ENCODE measurements at places on chromosomes 3 and 15.
A peak's percentile ranks its signal among the peaks of the same experiment; 100 is the strongest.

- DNase-seq, result no peak
Observed at GRCh38 chr15:101126618-101127505, 125.0 kb downstream of the CHSY1 start.

- DNase-seq, result no peak
Observed at GRCh38 chr3:190716211-190716610, 146.3 kb downstream of the GMNC start.

- no peak for DNase-seq
Observed at GRCh38 chr3:71583566-71584393, at the start of gene FOXP1. Gene FOXP1, minus strand, starts transcription at chr3:71583728. Its CDS starts 385,347 bp downstream, at chr3:71198381.

- DNase-seq, result no peak
Observed at GRCh38 chr3:64456674-64457073, 231.1 kb downstream of the ADAMTS9 start.

GRCh38 chr15:90886291-90886614, 1.9 kb downstream of the FES start:
- DNase-seq, result no peak

DNA sequence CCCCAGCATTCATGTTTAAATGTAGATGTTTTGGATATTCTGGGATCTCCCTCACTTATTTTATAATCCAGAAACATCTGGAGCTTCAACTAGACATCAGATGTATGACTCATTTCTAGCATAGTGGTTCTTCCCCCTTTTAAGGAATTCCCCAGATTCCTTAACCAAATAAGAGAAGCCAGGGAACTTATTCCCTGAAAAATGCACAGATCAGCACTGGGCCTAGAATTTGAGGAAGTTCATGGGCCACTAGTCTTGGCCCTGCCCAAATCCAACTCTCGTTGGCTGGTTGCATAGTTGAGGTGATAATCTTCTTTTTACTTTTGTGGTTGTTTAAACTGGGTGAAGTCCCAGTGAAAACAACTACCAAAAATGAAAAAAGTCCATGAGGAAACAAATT, 20.4 kb downstream of the RARRES1 start:
- DNase-seq, result no peak

DNA sequence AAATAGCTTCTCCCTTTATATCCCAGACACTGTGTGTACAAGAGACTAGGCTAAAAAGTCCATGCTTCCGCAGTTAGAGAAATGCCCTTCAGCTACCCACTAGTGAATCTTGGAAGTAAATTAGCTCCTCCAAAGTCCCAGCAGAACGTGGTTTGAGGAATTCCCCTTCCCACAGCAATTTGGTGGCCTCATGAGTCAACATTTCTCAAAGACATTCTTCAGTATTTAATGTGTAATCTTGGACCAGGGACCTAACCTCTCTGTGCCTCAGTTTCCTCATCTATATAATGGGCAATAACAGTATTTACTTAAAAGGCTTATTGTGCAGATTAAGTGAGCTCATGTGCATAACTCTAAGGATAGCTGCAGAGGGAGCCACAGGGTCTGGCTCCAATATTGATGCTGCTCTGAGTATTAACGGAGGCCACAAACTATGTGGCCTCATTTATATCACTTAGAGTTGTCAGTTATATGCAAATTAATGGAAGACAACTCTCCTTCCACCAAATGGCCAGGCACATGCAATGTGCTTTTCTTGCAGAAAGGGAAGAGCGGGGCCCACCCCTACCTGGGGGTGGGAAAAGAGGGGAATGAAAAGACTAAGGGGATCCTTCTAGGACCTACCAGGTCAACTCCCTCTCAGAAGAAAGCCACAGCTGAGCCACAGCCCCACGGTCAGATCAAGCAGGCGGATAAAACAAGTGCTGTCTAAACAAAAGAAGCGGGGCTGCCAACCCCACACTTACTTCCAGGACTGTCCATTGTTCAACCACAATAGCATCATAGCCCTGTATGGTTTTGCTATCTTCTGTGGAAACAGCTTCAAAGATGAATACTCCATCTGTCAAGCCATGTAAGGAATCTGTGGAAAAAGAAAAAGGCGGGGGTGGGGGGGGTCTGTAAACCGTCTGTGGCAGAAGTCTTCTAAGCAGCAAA, 92.4 kb downstream of the OXNAD1 start:
- no peak for DNase-seq

DNA sequence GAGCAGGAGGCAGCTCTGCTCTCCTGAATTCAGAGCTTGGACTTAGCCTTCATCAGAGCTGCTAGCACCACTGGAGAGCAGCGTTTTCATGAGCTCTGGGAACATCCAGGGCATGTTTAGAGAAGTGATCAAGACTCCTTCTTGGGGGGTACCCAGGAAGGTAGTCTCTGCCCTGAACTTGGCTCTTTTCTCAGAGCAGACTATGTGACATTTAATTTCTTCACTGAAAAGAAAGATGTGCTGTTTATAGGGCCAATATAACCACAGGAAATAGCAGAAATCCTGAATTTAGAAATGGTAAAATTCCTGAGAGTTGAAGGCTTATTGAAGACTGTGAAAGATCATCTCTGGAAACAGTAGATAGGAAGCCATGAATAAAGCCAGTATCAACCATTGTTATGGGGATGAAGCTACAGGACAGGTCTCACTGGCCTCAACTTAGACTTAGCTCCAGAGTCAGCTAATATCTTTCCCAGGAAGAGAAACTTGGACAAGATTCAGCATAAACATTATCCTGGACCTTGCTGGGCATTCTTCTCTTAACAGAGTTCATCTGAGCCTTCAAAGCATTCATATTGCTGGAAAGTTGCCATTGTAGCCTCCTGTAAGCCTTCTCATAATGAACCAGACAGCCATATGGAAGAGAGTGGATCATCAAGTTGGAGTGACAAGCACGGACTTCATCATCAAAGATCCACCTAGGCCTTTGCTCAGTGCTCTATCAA, 386.6 kb upstream of the THBS1 start:
- DNase-seq, result no peak

GRCh38 chr3:171566803-171567422, 106.7 kb upstream of the TNIK start:
- peak; percentile 29 for DNase-seq

DNA sequence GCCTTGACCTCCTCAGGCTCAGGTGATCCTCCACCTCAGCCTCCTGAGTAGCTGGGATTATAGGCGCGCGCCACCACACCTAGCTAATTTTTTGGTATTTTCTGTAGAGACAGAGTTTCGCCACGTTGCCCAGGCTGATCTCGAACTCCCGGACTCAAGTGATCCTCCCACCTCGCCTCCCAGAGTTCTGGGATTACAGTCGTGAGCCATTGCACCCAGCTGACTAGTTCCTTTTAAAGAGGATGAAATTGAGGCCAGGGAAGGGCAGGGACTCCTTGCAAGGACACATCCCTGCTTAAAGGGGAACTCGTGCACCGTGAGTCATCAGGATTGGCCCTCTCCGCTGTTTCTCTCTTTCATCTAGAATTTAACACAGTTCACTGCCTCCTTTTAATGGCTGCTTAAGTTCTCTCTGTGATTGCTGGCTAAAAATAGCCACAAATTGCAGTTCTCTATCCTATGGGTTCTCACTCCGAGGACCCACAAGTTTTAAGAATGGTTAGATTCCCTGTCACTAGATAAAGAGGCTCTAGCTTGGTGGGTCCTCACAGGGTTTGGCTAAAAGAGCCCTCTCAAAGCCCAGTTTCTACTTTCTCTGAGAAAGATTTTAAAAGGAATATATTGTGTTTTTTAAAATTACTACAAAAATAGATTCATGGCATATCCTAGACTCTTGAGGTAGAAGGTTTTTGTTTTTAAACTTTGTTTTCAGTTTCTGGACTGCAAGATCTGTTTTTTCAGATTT, 1.4 kb downstream of the CRTAP start:
- DNase-seq, result no peak

GRCh38 chr3:14430706-14431451, 28.5 kb downstream of the SLC6A6 start:
- no peak for DNase-seq

DNA sequence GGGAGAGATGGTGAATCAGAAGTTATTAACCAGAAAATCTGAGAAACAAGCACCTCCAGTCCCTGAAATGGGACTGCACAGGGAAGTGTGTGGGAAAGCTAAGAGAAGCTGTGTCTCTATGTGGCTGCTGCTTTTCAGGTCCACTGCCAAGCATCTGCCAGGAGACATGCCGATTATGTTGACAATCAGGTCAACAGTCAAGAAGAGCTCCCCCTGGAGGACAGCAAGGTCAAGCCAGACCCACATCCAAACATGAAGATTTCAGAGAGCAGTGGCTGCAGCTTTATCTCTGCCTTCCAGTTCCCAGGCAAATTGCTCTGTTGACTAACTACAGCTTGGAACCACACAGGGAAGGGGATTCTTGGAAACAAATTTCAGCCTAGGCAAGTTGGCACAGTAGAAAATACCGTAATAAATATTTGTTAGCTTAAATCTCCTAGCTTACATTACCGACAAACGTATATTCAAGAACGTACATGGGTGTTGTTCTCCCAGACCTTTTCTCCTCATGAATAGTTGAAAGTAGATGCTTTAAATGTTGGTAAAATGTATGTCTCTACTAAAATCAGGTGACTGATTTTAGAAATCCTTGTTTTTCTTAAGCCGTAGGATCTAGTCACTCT, 394.5 kb upstream of the RARB start:
- no peak for DNase-seq

DNA sequence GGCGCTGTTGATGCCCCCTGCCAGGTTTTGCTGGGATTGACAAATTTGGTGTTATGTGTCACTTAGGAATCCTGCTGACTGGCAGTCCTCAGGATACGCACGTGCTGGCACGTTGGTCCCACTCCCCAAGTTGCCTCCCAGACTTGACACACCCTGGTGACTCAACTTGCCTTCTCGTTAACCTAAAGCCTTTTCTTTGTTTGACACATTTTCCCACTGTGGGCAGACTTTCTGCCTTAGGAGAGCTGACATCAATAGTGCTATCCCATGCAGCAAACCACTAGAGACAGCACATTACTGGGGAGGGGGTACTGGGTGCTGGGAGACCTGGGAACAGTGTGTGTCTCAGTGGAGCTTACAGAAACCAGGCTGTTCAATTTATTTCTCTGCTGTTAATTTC, 104.3 kb downstream of the OXNAD1 start:
- no peak for DNase-seq
